ENCODE measurements at places on chromosomes 6 and 20. TPM values are rescaled to one million over a fixed set of nuclear protein-coding genes. Genes with fewer than 3 reads are reported as not detected.

The NOL7 gene
- 56.9 TPM for total RNA-seq

The THEMIS gene
- 5.6 TPM for total RNA-seq

The CAGE1 gene
- not detected for total RNA-seq

GRCh38 chr6:53837865-53838769 lies 43.3 kb downstream of the LRRC1 start:
- no peak for DNase-seq

DNA sequence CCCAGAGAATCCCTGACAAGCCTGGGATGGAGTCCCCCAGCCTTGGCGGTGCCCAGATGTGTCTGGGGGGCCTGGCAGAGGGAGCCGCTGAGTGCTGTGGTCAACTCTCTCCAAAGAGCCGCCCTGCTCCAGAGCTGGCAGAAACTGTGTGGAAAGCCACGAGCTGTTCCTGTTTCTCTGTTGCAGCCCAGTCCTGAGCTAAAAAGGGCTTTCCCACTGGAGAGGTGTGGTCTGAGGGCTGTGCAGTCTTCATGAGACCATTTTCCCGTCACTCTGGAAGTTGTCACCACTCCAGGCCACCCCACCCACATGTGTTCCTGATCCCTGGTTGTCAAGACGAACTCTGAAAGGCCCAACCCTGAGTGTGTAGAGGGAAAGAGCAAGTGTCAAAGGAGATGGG lies 99.7 kb upstream of the KCNK16 start:
- no peak for DNase-seq

Measured in ureter (tissue), 1 donor.